ENCODE measurements at places on chromosomes 12 and 14. TPM values are rescaled to one million over a fixed set of nuclear protein-coding genes. Genes with fewer than 3 reads are reported as not detected.

- no peak overlapping the region for H3K4me3 ChIP-seq
- H3K4me1 ChIP-seq, result peaks cover 11% of the 10 kb centered on the region
- DNase-seq, result no peak
- peaks cover 2% of the 10 kb centered on the region for H3K36me3 ChIP-seq
- no peak overlapping the region for H3K27ac ChIP-seq
These were observed 4.2 kb downstream of the ACYP1 start for GRCh38 chr14:75059642-75060041.

DNA sequence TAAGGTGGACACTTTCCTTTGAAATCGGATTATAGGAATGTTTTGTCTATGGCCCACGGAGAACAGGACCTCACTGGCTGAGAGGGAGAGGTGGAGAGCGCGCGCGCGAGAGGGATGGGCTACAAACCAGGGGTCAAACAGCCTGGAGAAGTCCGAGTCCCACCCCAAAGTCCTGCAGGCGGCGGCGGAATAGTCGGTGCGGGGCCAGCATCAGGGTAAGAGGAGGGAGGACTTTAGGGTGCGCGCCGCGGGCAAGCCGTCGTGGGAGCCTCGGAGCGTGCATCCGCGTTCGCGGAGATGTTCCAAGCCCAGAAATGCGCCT is 3.3 kb upstream of the HOXC8 start:
- H3K27me3 ChIP-seq, result peaks cover 59% of the 10 kb centered on the region
- H3K27ac ChIP-seq, result no peak overlapping the region
- DNase-seq, result no peak

Gene CRIP1
- total RNA-seq, result 558 TPM

GRCh38 chr12:78185109-78185508 is 354.4 kb downstream of the NAV3 start:
- H3K27me3 ChIP-seq, result no peaks in the 10 kb centered on the region
- H3K27ac ChIP-seq, result no peak overlapping the region
- H3K36me3 ChIP-seq, result no peaks in the 10 kb centered on the region
- H3K4me3 ChIP-seq, result no peak overlapping the region

- no peak overlapping the region for H3K27ac ChIP-seq
- peak overlapping the region; percentile 41 for H3K4me3 ChIP-seq
- peaks cover 44% of the 10 kb centered on the region for H3K4me1 ChIP-seq
- peak; percentile 17 for DNase-seq
- no peaks in the 10 kb centered on the region for H3K27me3 ChIP-seq
These were observed 1.2 kb downstream of the SOCS2 start for GRCh38 chr12:93573552-93574223.

Gene TOMM20L
- total RNA-seq, result not detected

Gene IGF1
- total RNA-seq, result not detected

DNA sequence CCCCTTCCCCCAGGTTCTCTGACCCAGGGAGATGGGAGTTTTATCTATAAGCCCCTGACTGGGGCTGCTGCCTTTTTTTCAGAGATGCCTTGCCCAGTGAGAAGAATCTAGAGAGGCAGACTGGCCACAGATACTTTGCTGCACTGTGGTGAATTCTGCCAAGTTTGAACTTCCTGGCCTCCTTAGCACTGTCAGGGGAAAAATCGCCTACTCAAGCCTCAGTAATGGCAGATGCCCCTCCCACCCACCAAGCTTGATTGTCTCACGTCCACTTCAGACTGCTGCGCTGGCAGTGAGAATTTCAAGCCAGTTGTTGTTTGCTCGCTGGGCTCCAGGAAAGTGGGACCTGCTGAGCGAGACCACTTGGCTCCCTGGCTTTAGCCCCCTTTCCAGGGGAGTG is 31.7 kb downstream of the KLRK1 start:
- no peak overlapping the region for H3K27ac ChIP-seq
- no peak for DNase-seq
- H3K36me3 ChIP-seq, result no peaks in the 10 kb centered on the region
- no peaks in the 10 kb centered on the region for H3K27me3 ChIP-seq
- H3K4me1 ChIP-seq, result no peaks in the 10 kb centered on the region

DNA sequence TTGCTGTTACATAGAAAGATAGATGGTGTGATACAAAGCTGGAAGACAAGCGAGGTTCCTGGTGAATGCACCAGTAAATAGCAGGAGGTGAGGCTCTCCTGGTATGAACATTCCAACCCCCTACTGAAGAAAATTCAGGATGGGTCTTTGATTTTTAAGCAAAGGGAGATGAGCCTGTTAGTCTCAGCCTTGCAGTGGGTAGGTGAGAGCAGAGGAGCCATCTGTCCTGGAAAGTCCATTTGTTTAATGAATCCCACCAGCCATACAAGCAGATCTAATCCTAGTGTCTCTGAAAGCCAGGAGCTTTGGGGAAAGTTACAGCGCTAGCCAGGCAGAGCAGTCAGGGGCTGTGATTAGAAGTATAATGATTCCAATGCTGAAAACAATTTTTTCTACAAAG is 234.8 kb upstream of the FOXN3 start:
- H3K4me1 ChIP-seq, result peaks cover 4% of the 10 kb centered on the region
- H3K36me3 ChIP-seq, result no peaks in the 10 kb centered on the region
- DNase-seq, result no peak
- H3K27me3 ChIP-seq, result no peaks in the 10 kb centered on the region

Gene LPAR5
- 7.0 TPM for total RNA-seq

GRCh38 chr14:72704502-72704901 is 189.4 kb downstream of the DPF3 start:
- H3K4me3 ChIP-seq, result no peak overlapping the region
- DNase-seq, result no peak
- H3K36me3 ChIP-seq, result no peaks in the 10 kb centered on the region
- H3K4me1 ChIP-seq, result no peaks in the 10 kb centered on the region
- H3K27ac ChIP-seq, result no peak overlapping the region
- no peaks in the 10 kb centered on the region for H3K27me3 ChIP-seq

- peak overlapping the region; percentile 82 for H3K27ac ChIP-seq
- no peak for DNase-seq
- peak overlapping the region; percentile 65 for H3K4me3 ChIP-seq
- H3K27me3 ChIP-seq, result no peaks in the 10 kb centered on the region
- H3K36me3 ChIP-seq, result no peaks in the 10 kb centered on the region
- peaks cover 36% of the 10 kb centered on the region for H3K4me1 ChIP-seq
These were observed 239.9 kb upstream of the ATP2B1 start for GRCh38 chr12:89948271-89949175.

DNA sequence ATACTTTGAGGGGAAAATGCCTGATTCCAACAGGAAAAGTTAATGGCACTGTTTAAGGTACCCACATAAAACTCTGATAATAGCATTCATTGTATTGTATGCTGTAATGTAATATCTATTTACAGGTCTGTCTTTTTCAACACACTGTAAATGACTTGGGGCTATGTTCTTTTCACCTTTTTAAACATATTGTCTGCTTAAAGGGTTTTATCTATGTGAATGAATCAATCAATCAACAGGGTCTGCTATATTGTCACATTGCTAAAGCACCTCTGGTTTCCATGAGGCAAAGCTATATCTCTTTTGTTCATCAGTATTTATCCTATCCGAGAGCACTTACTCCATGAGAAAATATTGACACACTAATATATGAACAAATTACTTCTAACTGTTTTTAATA is 288.0 kb downstream of the SLC6A15 start:
- no peaks in the 10 kb centered on the region for H3K36me3 ChIP-seq
- no peaks in the 10 kb centered on the region for H3K27me3 ChIP-seq
- DNase-seq, result no peak
- H3K4me3 ChIP-seq, result no peak overlapping the region

DNA sequence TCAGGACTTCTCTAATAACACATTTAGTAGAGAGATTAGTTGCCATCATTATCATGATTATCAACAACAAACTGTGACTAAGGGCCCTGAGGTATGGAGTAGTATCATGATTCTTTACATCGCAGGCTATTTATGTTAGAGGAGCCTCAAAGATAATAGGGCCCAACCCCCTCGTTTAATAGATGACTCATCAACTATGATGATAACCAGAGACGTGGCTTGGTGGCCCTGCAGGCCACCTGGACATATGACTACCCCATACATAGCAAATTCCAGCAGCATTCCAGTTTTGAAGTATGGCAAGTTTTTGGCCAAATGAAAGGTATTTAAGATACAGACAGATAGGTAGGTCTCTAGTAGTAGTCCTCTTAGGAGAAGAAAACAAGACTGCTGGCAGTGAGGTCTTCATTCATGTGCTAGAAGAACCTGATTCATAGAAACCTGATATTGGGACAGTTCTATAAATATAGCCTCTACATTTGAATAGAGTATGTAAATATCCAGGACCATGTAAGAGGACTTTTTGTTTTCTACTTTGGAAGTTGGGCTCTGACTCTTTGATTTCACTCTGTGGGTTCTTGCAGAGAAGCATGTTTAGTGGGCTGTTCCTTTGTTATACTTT is 5.6 kb downstream of the RIC8B start:
- H3K36me3 ChIP-seq, result peaks cover 14% of the 10 kb centered on the region
- no peaks in the 10 kb centered on the region for H3K27me3 ChIP-seq
- H3K4me3 ChIP-seq, result no peak overlapping the region
- no peak overlapping the region for H3K27ac ChIP-seq
- peaks cover 10% of the 10 kb centered on the region for H3K4me1 ChIP-seq
- DNase-seq, result no peak

DNA sequence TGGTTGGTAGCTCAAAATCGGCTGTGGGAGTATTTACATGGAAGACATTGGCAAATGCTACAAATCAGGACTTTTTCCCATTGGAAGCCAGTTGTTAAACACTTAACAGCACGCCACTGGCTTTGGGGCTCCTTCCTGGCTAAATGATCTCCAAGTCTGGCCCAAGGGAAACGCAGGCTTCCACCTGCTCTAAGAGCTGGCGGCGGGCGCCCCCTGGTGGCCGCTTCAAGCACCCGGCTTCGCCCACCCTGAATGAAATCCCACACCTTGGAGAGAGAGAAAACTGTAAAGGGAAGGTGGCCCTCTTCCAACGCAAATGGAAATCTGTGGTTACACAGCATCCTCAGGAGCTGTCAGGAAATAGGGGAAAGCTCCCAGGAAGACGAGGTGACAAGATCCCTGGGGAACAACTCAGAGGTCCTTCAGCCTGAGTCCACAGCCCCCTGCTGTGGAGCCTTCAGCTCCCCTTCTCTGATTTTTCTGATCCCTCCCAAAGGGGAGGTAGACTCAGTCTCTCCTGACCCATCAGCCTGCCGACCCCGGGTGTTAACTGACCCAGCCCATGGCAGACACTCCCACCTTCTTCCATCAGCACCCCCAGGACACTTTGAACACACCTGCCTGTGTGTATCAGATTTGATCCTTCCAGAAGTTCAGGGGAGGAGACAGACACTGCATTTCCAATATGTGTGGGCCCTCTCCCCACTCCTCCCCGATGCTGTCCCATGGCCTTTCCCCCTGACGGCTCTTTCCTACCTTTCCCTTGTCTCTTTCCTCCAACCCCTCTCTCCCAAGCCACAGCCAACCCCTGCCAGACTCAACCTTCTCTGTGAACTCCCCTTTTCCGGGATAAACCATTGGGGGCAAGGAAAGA is 15.4 kb downstream of the SELPLG start:
- peaks cover 49% of the 10 kb centered on the region for H3K36me3 ChIP-seq
- peaks cover 55% of the 10 kb centered on the region for H3K4me1 ChIP-seq
- H3K27ac ChIP-seq, result peak overlapping the region; percentile 79
- no peaks in the 10 kb centered on the region for H3K27me3 ChIP-seq
- DNase-seq, result peak; percentile 78

- H3K27me3 ChIP-seq, result no peaks in the 10 kb centered on the region
- no peak overlapping the region for H3K4me3 ChIP-seq
- H3K4me1 ChIP-seq, result no peaks in the 10 kb centered on the region
- no peaks in the 10 kb centered on the region for H3K36me3 ChIP-seq
These were observed 382.5 kb upstream of the ATP2B1 start for GRCh38 chr12:90090929-90091651.

DNA sequence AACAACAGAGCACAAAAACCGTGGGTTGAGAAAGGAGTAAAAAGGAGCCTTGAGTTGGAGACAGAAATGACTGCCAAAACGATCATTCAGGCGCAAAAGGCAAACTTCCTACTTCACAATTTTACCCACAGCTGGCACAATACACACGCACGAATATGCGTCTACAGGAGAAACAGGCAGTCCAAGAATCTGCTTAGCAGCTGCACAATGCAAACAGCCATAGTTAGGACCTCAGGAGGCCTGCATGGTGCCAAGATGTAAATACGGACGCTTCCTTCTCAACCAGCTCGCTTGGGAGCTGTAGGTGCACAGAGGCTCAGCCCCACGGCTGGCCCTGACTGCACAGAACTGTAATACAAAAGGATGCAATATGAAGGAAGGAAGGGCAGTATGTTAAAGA is 250.1 kb upstream of the CAND1 start:
- no peak overlapping the region for H3K27ac ChIP-seq
- no peak overlapping the region for H3K4me3 ChIP-seq
- H3K36me3 ChIP-seq, result no peaks in the 10 kb centered on the region
- no peaks in the 10 kb centered on the region for H3K4me1 ChIP-seq
- H3K27me3 ChIP-seq, result no peaks in the 10 kb centered on the region
- DNase-seq, result no peak

- H3K27me3 ChIP-seq, result peaks cover 2% of the 10 kb centered on the region
- DNase-seq, result no peak
- H3K4me3 ChIP-seq, result no peak overlapping the region
- H3K27ac ChIP-seq, result no peak overlapping the region
- no peaks in the 10 kb centered on the region for H3K36me3 ChIP-seq
- no peaks in the 10 kb centered on the region for H3K4me1 ChIP-seq
These were observed 34.1 kb downstream of the SMUG1 start for GRCh38 chr12:54154681-54155186.

GRCh38 chr12:19706936-19707335 is 267.6 kb downstream of the AEBP2 start:
- DNase-seq, result no peak
- no peak overlapping the region for H3K27ac ChIP-seq
- H3K36me3 ChIP-seq, result no peaks in the 10 kb centered on the region
- no peaks in the 10 kb centered on the region for H3K27me3 ChIP-seq
- no peaks in the 10 kb centered on the region for H3K4me1 ChIP-seq

- H3K36me3 ChIP-seq, result no peaks in the 10 kb centered on the region
- H3K4me3 ChIP-seq, result no peak overlapping the region
- DNase-seq, result peak; percentile 6
- H3K4me1 ChIP-seq, result no peaks in the 10 kb centered on the region
- no peaks in the 10 kb centered on the region for H3K27me3 ChIP-seq
These were observed 50.3 kb downstream of the ADAMTS20 start for GRCh38 chr12:43501703-43502102.

DNA sequence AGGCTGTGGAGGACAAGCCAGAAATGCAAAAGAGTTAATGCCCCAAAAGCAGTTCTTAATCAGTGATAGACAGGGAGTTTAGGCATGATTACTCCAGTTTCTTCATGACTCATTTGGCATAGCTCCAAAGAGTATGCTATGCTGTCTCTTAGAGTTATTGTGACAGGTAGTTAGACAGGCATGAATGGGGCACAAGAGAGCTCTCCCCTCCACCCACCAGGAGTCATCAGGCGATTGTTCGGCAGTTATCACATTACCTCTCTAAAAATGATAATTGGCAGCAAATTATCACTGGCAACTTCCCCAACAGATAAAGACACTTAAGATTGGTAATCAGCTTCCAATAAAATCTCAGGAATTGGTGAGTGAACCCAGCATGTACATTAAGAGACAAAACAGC is 320.1 kb downstream of the DAD1 start:
- H3K4me3 ChIP-seq, result peak overlapping the region; percentile 13
- H3K27me3 ChIP-seq, result no peaks in the 10 kb centered on the region
- H3K36me3 ChIP-seq, result no peaks in the 10 kb centered on the region
- H3K4me1 ChIP-seq, result no peaks in the 10 kb centered on the region
- H3K27ac ChIP-seq, result peak overlapping the region; percentile 51
- DNase-seq, result peak; percentile 26

Gene SERPINA3
- total RNA-seq, result not detected

All from CD4-positive, CD25-positive, alpha-beta regulatory T cell (primary cell).